Motor neuron (in vitro differentiated cells): ENCODE measurements at places on chromosomes 12 and 14. TPM values are rescaled to one million over a fixed set of nuclear protein-coding genes. Genes with fewer than 3 reads are reported as not detected.

DNA sequence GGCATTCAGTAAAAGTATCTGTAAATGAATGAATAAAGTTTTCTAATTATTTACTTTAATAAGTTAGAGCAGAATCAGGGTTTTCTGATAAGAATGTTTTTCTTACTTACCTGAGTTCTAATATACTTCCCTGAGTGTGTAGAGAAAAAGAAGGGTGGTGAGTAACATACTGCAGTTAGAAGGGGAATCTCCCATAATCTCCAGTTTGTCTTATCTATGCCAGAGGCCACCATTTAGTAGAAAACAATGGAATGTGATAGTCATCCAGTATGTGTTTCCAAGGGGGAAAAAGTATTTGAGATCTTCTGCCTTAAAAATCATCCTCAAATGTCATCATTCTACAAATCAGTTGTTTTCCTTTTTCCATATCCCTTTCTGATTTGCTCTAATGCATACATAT is 56.5 kb upstream of the PAWR start:
- ATAC-seq, result no peak

DNA sequence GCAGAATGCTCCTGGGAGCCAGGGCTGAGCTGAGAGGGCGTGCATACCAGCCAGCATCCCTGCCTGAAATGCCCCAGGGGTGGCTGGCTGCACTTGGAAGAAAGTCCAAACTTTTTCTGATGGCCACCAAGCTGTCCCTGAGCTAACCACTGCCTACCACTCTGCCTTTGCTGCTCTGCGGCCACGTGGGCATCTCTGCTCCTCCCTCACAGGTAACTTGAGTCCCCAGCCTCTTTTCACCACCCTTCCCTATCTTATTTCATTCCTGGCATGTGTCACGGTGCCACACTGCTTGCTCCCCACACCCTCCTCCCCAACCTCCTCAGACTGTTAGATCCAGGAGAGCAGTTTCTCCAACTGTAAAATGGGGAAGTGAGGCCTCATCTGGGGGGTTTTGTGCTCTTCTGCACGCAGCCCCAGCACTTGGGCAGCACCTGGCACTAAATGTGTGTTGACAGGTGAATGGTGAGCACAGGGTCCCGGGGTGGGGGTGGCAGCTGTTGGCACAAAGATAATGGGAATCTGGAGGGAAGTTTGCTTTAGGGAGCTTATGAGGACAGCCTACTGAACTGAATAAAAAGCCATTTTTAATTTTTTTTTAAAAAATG is 113.0 kb downstream of the GLT1D1 start:
- no peak for ATAC-seq

DNA sequence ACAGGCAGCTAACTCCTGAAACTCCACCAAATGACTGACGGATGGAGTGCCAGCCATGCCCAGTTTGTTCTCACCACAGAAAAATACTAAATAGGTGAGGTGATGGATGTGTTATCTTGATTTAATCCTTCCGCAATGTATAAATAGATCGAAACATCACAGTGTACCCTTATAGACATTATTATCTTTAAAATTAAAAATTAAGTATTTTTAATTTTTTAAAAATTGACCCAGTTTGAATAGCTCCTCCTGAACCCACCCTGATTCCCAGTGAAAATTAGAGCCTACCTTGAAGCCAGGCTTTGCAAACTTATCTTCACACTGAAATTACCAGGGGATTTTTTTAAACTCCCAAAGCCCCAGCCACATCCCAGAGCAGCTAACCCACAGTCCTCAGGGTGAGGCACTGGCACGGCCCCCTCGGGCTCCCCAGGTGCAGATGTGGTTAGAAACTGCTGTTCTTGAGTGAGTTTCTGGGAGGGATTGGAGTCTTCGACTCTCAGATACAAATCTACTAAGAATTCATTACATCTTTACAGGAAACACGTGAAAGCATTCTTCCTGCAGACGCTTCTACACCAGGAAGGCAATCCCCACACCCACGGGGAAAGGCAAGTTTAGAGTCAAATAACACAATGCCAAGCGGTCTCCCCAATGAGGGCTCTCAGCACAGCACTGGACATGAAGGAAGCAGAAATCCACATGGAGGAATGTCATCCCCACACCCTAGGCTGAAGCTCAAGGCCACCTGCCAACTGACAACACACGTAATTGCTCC is 126.4 kb downstream of the RIMBP2 start:
- ATAC-seq, result no peak

DNA sequence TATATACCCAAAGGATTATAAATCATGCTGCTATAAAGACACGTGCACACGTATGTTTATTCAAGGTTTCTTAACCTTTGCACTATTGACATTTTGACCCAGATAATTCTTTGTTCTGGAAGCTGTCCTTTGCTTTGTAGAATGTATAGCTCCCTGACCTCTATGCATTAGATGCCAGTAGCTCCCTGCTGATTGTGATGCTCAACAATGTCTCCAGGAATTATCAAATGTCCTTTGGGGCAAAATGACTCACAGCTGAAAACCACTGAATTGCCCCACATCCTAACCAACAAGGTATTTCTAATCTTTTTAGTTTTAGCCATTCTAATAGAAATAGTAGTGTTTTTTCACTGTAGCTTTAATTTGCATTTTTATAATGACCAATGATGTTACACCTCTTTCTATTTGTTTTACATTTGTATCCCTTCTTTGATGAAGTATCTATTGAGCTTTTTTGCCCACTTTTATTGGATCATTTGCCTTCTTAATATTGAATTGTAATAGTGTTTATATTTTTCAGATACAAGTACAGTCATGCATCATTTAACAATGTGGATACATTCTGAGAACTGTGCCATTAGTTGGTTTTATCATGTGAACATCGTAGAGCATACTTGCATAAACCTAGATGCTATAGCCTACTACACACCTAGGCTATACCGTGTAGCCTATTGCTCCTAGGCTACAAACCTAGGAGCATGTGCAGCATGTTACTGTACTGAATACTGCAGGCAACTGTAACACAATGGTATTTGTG is 10.4 kb upstream of the NOPCHAP1 start:
- ATAC-seq, result no peak

- no peak for ATAC-seq
Measured at GRCh38 chr12:31205054-31205453, 120.9 kb downstream of the SINHCAF start.

DNA sequence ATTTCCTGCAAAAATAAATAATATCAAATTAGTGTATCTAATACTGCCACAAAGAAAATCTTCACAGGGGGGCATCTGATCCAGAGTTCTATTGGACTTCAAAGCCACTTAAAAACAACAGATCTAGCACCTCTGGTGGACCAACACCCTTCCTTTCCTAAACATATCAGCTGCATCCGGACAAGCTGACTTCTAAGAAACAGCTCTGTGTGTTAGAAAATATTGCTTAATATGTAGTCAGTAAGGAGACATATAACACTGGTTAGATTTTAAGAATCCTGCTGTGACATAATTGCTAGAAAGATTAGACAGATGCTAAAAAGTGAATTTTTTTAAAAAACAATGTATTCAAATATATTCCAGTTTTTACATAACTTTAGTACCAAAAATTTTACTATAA is 61.1 kb upstream of the PTPRB start:
- no peak for ATAC-seq

GRCh38 chr12:11652351-11653040 is 3.0 kb downstream of the ETV6 start:
- no peak for ATAC-seq

DNA sequence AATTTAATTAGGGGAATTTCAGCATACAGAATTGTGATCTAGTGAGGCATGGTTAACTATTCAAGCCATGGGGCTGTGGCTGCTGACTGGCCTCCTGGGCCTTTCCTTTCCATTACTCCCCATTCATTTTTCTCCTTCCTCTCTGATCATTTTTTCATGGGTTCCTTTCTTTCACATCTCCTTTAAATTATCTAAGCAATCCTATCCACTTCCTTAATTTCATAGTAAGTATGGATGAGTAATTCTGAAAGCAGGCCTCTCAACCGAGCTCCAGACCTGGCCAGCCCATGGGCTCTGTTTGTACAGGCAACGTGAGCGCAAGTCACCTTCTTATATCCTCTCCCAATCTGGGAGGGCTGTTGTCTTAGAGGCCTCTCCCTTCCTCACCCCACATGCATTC is 13.4 kb downstream of the CKAP4 start:
- no peak for ATAC-seq

- ATAC-seq, result no peak
Measured at GRCh38 chr12:15700595-15700994, 88.6 kb downstream of the EPS8 start.

DNA sequence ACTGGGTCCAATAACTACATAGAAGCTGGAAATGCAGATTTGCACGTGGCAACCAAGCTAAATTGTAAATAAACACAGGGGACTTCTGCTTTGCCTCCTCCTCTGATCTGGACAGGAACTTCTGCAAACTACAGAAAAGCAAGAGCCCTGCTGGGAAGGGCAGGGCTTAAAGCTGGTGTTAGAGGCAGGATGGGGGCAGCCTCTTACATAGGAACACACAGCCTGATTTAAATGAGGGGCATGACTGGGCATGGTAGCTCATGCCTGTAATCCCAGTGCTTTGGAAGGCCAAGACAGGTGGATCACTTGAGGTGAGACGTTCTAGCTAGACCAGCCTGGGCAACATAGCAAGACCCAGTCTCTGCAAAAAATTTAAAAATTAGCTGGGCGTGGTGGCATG is 46.7 kb downstream of the ERH start:
- no peak for ATAC-seq

GRCh38 chr12:113157218-113157859 is 7.8 kb downstream of the CFAP73 start:
- ATAC-seq, result no peak

DNA sequence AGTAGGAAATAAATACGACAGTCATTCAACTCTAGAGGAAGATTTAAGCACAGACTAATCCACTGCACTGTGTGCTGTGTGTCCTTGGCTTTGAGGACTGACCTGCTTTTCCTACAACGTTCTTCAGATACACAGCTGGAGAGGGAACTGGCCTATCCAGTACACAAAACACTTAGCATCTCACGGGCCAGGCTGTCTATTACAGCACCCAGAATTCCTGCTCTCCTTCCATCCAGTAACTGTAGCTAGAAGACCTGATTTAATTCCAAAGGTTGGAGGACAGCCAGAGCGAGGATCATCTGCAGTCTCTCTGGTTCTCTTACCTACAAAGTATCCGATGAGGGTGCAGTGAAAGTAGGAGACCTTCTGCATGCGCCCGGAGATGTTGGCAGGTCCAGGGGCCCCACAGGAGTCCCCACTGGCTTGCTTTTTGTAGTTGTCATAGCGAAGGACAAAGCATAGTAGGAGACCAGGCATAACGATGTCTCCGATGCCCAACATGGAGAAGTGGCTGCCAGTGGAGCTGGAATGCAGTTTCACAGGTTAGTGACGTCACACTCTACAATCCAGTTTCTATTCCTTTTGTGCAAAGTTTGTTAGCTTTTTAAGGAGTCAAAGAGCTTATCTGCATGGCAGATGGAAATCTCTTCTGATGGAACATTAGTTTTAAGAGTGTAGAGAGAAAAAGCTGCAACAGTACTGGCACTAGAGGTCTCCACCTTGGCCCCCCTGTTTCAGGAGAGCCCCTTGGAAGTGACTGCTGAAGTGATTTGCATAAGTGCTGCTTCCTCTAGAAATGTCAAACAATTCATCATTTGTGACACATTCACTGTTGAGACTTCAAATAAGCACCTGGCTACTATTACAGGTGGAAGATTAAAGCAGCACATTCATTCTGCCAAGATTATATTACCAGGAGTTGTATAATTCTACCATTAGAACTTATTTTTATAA is 41.7 kb downstream of the ACADS start:
- ATAC-seq, result no peak

DNA sequence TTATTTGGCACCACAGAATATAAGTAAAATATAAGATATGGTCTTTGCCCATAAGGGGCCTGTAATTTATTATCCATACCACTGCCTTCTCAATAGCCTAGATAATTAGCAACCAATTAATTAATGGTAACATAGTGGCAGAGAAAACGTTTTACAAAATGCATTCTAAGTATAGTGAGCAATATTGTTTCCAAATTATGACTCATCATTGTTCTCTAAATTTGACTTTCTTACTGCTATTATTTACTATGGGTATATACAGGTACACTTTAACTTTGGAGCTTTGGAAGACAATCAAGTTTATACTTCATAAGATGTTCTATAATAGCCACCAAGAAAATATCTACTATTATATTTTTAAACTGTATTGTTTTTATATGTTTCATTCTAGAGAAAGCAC is 26.7 kb downstream of the DCP1B start:
- ATAC-seq, result no peak

- peak; percentile 99 for ATAC-seq
Measured at GRCh38 chr12:12704593-12705230, 8.7 kb upstream of the GPR19 start.

GRCh38 chr12:53336181-53336681 is at the start of gene SP7:
Gene SP7 (minus strand): TSS chr12:53336354. CDS start chr12:53335646, 708 bp downstream.
- ATAC-seq, result no peak

DNA sequence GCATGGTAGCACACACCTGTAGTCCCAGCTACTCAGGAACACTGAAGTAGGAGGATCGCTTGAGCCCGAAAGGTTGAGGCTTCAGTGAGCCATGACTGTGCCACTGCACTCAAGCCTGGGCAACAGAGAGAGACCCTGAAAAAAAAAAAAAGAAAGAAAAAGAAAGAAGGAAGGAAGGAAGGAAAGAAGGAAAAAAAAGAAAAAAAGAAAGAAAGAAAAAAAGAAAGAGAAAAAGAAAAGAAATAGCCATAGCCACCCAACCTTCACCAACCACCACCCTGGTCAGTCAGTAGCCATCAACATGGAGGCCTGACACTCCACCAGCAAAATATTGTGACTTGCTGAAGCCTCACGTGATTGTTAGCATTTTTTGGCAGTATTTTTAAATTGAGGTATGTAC is 21.4 kb upstream of the TMEM263 start:
- ATAC-seq, result no peak

GRCh38 chr14:65637780-65638179 is 225.2 kb downstream of the FUT8 start:
- no peak for ATAC-seq

DNA sequence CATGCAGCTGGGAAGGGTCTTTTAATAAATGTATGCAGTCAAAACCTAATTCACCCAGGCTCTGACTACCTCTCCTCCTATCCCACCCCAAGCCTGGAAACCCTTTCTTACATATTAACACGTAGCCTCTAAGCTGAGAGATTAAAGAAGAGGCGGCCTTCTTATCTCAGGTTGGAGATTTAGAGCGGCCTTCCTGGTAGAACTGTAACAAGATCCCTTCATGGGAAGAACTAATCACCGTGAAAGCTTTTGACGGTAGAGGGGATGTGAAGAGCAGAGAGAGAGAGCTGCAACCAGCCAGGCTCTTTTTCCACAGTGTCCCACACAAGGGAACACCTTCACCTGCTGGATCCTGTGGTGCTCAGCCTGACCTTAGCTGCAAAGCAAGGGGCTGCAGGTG is 367.4 kb downstream of the MED13L start:
- ATAC-seq, result no peak

Gene DHRS2
- 0.76 and 0.94 TPM in 2 replicates for total RNA-seq

Gene TTC9
- total RNA-seq, result 5.5 and 5.7 TPM in 2 replicates

Gene OTX2
- 0.10 TPM in 1 of 2 replicates, not detected in the other for total RNA-seq

Gene RASSF8
- total RNA-seq, result 19.2 and 19.4 TPM in 2 replicates

Gene B4GALNT3
- 0.45 and 1.6 TPM in 2 replicates for total RNA-seq

Gene NXPH4
- total RNA-seq, result 10.8 and 12.1 TPM in 2 replicates

Gene SPIC
- total RNA-seq, result not detected in 2 replicates

Gene HOXC12
- total RNA-seq, result 0.25 and 0.27 TPM in 2 replicates
